GM12891 (cell line): ENCODE measurements at places on chromosomes 16 and 17.

- DNase-seq = no peak
Measured at GRCh38 chr16:72468582-72468981, 296.6 kb upstream of the PMFBP1 start.

- no peak for DNase-seq
Measured at GRCh38 chr17:76432712-76433336, 20.1 kb downstream of the UBE2O start.

DNA sequence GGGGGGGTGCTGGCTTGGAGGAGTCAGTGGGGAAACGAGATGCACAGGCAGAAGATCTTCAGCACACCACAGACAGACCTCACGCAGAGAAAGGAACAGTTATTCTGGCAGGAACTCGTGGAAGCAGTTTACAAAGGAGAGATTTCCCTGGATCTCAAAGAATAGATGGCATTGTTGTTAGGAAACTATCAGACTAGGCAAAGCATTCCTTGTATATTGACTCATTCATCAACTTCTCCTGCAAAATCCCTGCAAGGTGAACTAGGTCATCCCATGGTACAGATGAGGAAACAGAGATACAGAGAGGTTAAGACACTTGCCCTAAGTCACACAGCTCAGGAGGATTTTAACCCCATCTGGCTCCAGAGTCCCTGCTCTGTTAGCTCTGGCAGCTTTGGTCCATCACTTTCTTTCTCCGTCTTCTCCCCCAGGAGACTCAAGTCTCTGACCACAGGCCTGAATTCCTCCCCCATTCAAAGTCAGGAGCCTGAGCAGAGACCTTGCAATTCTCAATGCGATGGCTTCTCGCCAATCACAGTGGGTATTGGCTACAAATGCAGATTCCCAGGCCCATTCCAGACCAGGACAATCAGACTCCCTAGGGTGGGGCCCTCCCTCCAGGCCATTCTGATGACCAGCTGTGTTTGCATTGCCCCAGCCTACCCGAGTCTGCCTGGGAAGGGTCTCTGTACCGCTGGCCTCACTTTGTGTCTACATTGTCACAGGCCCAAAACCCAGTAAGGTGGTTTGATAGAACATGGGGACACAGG lies 56.4 kb downstream of the LITAF start:
- DNase-seq = no peak

DNA sequence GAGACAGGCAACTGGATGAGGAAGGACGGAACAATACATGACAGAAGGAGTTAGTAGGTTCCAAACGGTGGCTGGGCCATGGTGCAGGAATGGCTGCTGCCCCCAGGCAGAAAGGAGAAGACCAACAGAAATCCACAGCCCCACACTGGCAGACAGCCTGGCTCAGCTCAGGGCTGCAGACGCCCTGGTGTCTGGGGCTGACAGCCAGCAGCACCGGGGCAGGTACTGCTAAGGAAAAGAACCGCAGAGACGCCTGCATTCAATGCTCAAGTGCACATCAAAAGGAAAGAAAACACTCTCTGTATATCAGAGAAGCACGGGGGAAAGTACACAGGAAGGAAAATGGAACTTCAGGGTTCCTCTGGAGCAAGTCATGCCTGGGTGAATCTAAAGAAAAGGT lies 53.4 kb downstream of the GAS7 start:
- no peak for DNase-seq
